Renal cortex interstitium (tissue), 15 donors: ENCODE measurements at places on chromosomes 7 and 10.

DNA sequence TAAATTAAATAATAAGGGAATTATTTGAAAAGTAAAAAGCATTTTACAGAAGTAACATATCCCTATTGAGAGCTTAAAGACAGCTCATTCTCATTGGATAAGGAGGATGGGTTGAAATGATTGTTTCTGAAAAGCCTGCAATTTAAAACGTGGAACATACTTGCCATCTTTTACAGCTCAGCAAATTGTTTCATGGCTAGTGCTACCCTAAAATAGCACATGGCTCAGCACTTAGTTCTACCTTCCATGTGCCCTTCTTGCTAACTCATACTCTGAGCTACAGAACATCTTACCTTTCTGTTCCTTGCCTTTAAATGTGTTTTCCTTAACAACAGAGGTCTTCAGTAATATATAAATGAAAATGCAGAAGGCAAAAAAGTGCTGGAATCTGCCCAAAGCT is 8.6 kb downstream of the SEMA3C start:
- DNase-seq: no peak

DNA sequence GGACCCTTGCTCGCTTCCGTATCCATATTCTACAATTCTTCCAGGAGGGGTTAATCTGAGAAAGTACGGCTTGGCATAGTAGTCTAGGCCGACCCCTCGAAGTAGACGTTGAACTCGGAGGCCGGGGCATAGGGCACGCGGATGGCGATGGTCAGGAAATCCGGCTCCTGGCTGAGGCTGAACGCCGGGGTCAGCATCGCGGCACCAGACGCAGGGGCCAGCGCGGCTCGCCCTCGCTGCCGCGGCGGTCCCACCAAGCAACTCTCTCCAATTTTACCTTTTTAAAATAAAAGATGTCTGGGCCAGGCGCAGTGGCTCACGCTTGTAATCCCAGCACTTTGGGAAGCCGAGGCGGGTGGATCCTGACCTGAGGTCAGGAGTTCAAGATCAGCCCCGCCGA is 7.3 kb upstream of the SGMS1 start:
- DNase-seq: no peak

DNA sequence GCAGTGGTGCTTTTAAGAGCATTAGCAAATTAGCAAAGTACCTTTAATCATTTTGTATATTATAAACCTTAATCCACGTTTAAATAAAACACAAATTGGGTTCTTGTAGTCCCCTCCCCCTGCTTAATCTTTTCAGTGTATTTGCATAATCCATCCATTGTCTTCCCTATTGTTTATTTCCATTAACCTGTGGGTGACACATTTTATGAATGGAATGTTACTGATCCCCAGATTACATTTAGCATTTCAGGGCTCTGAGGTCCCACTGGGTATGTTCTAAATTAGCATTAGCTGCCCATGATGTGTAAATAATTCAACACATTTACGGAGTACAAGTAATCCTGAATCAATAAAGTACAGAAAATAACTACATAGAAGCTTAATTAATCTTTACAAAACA is 138.4 kb upstream of the FEZF1 start:
- DNase-seq: no peak

DNA sequence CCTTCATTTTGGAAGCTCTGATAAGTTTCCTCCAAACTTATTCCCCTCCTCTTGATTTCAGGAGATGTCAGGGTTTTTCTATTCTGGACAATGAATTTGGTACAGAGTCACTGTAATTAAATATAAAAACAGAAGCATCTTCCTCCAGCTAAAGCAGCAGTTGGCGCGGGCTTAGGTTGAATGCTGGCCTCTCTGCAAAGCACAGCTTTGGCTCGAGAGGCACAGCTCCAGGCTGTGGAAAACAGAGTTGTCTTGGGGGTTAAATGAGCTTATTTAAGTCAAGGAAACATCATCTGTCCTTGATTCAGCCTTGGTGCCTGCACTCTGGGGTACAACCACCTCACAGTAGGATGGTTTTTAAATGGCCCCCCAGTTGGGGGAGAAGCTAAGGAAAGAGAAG is 35.0 kb upstream of the PDCD4 start:
- no peak for DNase-seq

- no peak for DNase-seq
Observed at GRCh38 chr10:126045861-126046260, 149.5 kb downstream of the FANK1 start.

DNA sequence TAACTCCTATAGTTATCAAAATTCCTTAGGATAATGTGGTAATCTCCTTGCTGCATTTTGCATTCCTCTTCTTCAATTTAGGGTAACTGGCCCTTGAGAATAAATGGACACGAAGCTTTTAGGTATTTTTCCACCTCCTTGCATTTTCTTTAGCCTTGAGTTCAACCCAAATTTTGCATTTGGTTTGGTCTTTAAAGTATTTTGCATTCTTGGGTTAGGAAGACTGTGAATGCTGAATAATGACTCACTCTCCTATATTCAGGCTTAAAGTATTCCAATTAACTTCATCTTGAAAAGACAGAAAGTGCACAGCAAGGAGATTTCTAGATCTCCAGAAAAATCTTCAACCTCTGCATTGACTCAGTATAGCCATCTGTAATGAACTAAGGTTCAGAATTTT is 47.3 kb downstream of the TFPI2 start:
- DNase-seq: no peak

DNA sequence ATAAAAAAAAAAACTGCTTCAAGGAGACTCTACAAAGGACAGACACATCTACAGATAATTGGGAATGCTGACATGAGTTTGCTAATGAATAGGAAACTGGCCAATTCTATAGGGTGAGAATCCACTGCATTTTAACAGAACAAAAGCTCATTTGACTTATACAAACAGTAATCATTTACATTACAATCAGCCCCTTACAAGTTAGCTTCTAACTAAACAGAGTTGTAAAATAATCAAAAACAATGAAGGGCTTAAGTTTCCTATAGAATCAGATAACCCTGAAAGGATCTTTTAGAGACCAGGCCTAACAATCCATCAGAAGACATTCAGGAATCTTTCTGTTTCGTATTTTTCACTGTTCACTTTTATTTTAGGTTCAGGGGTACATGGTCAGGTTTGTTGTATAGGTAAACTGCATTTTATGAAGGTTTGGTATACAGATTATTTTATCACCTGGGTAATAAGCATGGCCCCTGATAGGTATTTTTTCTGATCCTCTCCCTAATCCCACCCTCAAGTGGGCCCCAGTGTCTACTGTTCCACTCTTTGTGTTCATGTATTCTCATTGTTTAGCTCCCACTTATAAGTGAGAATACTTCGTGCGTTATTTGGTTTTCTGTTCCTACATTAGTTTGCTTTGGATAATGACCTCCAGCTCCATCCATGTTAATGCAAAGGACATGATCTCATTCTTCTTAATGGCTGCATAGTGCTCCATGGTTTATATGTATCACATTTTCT is 131.3 kb upstream of the NOBOX start:
- DNase-seq: no peak

GRCh38 chr7:70312336-70312735 is 714.1 kb downstream of the AUTS2 start:
- no peak for DNase-seq

- DNase-seq: no peak
Observed at GRCh38 chr10:50561816-50562215, 61.9 kb downstream of the SGMS1 start.

GRCh38 chr7:141785706-141786552 is 4.1 kb upstream of the TAS2R5 start:
- DNase-seq: peak; percentile 13
